Activated CD4-positive, alpha-beta T cell treated with anti-CD3 and anti-CD28 coated beads for 24 hours (primary cell): ENCODE measurements at places on chromosomes 1 and 21.

DNA sequence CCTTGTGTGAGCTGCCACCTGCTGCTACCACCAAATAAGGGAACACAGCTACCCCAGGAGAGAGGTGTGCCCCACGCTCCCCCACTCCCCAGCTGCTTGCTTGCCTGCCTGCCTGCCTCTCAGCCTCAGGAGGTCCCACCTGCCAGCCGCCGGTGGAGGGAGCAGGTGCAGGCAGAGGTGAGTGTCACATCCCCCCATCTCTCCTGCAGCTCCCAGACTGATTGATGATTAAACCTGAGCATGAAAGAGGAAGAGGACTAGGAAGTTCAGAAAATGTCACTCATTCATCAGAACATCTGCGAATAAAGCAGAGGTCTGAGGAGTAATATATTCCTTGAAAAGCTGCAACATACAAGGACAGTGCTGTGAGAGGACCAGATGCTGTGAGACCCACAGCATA lies 58.6 kb upstream of the HIVEP3 start:
- no peak for DNase-seq

- no peak for DNase-seq
Measured at GRCh38 chr1:47894410-47895278, 102.5 kb downstream of the TRABD2B start.

DNA sequence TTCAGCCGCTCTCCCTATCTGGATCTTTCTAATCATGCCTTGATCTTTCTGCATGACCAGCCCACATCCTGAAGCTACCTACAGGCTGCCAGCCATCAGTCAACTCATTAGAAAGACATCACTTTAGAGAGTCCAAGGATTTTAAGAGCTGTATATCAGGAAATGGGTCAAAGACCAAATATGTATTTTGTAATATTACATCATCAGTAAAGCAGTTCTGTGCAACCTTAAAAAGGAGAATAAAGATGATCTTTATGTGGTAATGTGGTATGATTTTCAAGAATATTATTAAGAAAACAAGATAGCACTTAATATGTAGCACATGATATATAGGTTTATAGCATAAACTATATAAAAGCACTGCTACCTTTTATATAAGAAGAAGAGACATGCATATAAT lies 47.6 kb downstream of the SLC30A7 start:
- no peak for DNase-seq

DNA sequence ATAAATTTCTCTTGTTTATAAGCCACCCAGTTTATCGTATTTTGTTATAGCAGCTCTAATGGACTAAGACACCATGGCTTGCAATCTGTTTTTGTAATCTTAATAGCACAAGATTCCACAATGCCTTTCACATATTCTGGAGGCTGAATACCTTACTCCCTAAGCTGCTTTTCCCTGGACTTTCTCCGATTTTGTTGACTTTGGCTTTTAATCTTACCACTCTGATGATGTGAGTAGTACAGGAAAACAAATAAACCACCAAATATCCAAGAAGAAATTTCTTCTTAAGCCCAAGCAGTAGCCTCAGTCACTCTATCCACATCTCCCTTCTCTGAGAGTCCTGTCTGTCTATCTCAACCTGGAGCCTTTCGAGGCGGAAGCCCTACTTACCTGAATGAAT lies 838.6 kb downstream of the LTN1 start:
- no peak for DNase-seq

DNA sequence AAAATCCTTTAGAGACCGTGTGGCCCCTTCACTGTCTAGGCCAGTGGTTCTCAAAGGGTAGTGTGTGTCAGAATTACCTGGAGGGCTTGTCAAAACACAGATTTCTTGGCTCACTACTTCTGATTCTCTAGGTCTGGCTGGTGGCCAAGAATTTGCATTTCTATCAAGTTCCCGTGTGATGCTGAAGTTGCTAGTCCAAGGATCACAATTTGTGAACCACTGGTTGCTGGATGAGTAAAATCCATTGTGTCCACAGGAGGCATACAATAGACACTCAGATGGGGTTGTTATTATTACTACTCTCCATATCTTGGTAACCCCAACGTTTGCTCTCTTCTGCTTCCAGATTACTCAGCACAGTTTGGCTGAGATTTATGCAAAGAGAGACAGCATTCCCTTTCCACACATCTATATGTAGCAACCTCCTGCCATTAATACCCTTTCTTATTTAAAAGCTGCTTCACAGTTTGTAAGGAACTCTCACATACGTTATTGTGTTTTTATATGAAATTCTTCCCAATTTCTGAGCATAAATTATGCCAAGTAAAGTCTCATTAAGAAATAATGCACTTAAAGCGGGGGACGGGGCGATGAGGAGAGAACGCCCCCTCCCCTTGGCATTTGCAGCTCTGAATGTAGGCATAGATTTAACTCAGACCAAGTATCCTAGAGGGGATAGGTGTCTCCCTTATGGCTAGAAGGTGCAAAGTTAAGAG lies 720 bp upstream of the TMCC2 start:
- DNase-seq, result no peak

DNA sequence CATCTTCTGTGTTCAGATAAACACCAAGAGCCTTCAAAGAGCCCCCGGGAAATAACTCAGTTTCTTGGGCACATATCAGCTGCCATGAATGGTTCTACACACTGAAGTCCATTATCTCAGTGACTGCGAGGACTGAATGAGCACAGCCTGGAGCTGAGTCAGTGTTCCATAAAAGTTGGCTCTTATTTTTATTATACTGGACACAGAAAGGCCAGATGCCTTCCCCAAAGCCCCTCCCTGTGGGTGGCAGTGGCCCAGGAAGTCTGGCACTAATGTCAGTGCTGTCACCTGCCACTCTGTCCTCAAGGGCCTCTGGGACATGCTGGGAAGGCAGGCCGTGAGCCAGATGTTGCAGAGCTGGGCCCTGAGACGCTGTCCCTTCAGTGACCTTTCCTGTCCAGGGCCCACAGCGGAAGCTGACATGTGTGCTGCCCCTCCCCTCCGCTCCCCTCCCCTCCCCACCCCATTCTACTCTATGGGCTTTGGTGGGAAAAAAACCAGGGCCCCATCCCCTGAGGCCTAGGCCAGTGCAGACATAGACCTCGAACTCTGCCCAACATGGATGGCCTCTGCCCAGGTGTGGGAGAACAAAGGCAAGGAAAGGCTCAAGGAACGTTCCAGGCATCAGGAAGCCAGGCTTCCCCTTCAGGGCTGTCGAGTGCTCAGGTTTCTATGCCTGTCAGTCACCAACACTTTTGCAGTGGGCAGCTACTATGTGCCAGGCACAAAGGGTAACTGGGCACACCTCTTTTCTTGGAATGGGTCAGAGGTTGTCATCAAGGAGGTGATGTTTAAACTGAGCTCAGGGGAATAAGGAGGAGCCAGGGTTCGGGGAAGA lies 22.4 kb upstream of the NPPB start:
- no peak for DNase-seq

GRCh38 chr1:234396871-234397270 lies 23.6 kb downstream of the COA6 start:
- no peak for DNase-seq

DNA sequence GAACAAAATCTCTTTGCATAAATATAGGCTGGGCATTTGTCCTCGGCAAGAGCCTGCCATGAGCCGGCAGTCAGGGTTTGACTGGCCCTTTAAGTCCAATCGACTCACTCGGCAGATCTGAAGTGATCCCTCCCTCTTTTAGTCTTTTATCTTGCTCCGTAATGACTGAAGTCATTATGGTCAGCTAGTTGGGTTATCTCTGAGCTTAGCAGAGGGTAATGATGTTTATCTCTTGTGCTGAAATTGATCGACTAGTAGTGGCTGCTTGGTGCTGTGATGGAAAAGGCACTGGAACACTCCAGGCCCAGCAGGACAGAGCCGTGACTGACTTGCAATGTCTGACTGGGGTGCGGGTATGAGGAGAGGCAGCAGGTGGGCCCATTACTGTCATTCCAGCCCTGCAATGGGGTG lies 468 bp upstream of the ABCA4 start:
- no peak for DNase-seq

DNA sequence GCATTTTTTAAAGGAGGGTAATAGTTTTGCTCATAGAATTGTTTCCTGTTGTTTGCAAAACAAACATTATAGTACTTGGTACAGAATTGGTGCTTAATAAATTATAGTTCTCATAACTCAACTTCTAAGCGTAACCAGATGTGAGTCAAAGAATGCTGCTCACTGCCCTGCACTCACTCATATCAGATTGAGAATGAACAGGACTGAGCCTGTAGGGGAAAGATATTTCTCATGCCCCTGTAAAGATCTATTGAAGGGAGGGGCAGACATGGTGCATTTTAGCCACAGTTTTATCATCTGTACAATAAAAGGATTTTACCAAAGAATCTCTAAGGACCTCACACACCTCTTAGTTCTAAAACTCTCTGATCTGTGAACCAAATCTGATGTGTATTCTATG lies 358.5 kb downstream of the SEC16B start:
- no peak for DNase-seq

DNA sequence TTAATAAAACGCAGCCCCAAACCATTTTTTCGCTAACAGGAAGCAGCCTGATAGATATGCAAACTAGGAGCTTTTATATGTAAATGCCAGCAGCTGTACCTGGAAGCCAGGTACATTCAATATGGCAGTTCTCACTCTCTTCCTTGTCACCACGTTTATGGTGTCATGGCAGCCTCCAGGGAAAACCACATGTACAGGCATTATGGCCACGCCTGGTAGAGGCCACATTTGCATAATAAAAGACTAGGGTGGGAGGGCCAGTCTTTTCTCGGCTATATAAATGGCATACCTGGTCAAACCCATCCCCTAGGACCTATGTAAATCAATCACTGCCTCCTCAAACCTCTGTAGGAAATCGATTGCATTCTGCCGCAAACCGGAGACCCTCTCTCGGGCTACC lies 247.5 kb downstream of the NEGR1 start:
- no peak for DNase-seq

GRCh38 chr1:15858672-15859372 lies 11.3 kb downstream of the SPEN start:
- no peak for DNase-seq

DNA sequence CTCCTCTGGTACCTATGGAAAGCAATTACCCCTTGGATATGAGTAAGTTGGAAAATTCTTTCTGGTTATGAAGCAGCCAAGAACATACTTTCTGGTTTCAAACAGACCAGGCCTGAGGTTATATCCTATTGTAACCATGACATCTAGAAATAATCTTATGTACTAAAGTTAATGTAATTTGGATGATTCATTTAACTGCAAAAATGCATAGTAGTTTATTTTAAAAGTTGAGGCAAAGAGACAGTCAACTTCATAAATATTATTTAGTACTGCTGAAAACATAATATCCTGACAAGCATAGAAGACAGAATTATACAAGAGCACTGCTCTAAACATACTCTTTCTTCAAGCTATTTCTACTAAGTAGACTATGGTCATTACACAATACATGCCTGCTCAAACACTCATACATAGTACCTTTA lies 25.5 kb downstream of the ODF2L start:
- DNase-seq, result no peak

DNA sequence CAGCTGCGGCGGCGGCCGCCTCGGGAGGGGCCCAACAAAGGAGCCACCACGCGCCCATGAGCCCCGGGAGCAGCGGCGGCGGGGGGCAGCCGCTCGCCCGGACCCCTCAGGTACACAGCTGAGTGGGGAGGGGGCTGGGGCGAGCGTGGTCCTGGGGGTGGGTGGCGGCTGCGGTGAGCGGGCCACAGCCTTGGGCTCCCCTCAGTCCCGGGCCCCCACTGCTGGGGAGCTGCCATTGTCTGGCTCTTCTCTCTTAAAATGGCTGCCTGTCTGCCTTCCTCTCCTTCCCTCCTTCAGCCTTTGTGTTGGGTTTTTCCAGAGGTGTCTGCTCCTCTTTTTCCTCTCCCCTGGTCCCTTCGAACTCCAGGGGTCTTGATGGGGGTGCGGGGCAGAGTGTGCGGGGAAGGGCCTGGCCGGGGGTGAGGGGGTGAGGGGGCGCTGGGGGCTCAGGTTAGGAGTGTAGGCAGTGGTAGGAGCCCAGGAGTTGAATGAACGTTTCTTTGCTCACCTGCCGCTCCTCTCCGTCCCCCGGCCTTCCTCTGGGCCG lies 1.7 kb downstream of the ARID1A start:
- no peak for DNase-seq

DNA sequence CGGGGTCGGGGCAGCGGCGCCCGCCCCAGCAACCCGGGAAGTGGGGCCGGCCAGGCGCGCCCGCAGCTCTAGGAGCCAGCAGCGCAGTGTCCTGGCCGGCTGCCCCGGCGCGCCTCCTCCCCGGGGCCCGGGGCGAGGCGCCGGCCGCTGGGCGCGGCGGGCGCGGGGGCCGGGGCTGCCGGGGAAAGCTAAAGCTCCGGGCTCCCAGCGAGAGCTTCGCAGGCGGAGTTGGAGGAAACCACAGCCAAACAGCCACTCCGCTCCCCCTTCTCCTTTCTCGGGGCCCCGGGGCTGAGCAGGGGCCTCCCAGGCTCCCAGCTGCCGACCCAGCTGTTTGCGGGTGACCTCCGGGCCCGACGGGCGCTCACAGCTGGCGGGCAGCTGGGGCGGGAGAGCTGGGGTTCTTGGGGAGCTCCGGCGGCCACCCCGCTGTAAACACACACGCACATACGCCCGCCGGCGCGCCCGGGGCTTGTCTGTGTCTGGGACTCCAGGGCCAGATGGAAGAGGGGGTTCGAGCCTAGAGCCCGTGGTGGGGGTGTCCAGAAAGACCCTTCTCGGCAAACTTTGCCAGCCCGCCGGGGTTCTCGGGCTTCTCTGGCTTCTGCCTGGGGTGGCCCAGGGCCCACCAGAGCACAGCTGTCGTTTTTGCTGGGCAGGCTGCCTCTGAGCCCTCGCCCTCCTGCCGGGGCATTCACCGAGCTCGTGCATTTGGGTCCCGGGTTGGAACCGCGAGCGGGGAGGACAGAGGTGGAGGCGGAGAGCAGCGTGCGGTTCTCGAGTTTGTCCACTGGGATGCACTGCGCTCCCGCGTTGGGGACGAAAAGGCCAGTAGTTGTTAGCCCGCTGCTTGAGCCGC lies 1.5 kb downstream of the AJAP1 start:
- no peak for DNase-seq

GRCh38 chr1:24955161-24955560 lies 25.1 kb upstream of the RUNX3 start:
- DNase-seq, result peak; percentile 51

- DNase-seq, result no peak
Measured at GRCh38 chr1:14851760-14852159, 253.3 kb downstream of the KAZN start.

- DNase-seq, result no peak
Measured at GRCh38 chr1:234239515-234239914, 133.7 kb upstream of the COA6 start.

GRCh38 chr1:154598871-154599635 lies 8.9 kb downstream of the ADAR start:
- DNase-seq, result no peak

- no peak for DNase-seq
Measured at GRCh38 chr1:50441183-50441582, 17.9 kb upstream of the DMRTA2 start.

GRCh38 chr1:214551436-214552173 lies at the start of gene PTPN14:
Gene PTPN14 (minus strand): TSS chr1:214551602. CDS start chr1:214464803, 86,799 bp downstream.
- DNase-seq, result no peak

GRCh38 chr21:43958364-43959158 lies 53.5 kb upstream of the TRAPPC10 start:
- DNase-seq, result no peak

GRCh38 chr1:17805869-17806684 lies 50.9 kb downstream of the ACTL8 start:
- no peak for DNase-seq
